ENCODE measurements at places on chromosomes 12 and 14.
A peak's percentile ranks its signal among the peaks of the same experiment; 100 is the strongest.

- no peak for DNase-seq
Measured at GRCh38 chr12:13194401-13195110, 2.0 kb upstream of the EMP1 start.

DNA sequence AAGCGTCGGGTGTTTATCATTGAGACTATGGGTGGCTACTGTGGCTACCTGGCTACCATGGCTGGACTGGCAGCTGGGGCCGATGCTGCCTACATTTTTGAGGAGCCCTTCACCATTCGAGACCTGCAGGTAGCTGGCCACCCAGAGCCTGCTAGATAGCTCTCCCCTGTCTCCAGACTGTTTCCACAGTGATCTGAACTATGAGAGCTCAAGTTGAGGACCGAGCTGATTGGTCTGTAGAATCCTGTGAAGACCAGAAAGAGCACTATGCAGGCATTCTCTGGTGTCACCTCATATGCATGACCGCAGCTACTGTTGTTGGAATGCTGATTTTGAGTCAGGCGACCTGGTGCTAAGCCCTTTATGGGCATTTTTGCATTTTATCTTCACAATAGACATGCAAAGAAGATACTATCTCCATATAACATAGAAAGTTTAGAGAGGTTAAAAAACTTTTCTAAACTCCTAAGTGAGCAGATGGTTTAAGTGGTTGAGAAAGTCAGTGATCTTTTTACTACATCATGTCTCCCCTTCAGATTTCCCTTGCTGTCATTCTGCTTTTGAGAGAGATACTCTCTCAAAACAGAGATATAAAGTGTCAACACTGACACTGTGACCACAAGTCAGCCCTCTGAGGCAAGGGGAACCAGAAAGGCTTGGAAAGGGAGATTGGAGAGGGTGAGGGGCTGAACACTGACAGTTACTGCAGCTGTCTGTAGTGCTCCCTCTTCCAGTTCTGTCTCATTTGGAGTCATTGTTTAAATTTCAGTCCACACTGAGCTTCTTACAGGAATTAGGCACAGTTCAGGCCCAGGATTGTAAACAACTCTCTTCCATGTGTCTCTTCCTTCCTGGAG lies 14.3 kb downstream of the ASB8 start:
- no peak for DNase-seq

GRCh38 chr14:67577181-67577808 lies 22.8 kb downstream of the PIGH start:
- DNase-seq: no peak

DNA sequence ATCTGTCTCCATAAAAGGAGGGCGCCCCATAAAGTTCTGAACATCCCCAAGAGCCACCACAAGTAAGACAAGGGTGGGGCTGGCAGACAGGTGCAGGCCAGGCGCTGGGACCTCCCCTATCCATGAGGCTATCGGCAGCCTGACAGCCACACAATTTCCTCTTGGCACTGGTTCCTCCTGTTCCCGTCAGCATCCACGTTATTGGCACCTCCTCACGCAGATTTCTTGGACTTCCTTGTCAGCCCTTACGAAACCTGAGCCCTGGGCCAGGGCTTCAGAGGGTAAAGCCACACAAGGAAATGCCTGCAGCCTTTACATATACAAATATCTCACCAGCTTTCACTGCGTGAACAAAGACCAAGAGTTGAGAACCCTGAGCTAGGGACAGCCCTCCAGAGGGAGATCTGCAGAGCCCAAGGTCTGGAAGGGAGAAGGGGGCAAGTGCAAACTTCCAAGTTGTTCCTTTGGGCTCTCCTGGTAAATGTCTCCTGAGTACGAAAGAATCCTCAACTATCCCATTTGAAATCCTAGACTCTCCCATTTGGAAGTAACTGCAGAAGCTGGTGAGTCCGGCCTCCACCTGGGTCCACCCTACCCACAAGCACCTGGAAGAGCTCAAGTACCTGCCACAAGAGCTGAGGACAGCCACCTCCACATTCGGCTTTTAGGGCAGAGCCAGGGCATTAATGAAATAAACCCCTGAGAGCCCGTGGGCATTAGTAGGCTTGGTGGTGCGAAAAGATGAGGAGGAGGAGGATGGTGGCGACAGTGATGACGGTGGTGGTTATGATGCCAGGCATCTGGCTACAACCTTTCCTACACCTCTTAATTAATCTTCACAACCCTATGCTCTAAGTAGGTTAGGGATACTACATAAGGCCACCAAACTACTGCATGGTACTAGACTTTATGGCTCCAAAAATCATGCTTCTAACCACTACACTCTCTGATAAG lies 5.5 kb upstream of the TC2N start:
- peak; percentile 89 for DNase-seq

DNA sequence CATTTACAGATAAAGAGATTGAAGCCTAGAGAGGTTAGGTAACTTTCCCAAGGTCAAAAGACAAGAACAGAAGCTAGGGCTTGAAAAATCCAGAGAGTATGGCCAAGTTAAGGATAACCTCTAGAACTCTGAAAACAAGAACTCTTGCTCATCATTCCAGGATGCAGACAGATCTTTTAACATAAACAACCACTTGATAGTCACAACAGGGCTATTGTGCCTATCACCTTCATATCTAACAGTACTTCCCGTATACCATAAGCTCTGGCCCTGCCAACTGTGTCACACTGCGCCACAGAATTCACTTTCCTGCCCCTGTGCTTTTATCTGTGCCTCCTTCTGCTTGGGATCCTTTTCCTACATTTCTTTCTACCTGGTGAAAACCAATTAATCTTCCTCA lies 18.2 kb downstream of the ERP29 start:
- no peak for DNase-seq

DNA sequence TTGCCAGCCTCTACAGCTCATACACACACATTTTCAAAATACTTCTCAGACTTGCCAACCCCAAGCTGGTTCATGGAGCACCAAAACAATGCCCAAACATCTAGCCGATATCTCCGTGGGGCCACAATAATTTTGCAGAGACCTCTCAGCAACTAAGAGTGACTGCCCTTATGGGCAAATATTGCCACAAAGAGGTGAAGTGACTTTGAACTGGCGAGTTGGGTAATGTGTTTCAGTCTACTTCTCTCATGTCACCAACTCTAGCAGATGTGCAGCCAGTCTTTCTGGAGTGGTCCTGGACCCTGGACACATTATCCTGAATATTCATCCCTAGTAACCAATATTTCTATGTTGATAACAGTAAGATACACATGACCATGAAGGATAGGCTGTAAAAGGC lies 290.3 kb downstream of the EMP1 start:
- no peak for DNase-seq

- no peak for DNase-seq
Measured at GRCh38 chr12:18135086-18135485, 45.1 kb upstream of the RERGL start.

DNA sequence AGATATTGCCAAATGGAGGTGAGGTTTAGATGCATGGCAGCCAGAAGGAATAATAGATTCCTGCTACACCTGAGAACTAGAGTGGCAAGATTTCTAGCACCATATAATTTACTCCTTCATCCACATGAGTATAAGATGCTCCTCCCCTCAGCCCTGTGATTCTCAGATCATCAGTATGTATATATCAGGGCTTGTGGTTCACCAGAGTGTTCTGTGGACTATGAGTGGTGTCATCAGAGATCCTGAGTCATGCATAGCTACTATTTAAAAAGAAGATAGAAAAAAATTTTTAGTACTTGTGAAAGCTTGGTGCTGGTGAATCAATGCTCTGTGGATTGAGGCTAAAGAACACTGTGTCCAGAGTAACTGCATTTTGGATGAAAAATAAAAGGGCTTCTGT lies 285.9 kb downstream of the BMP4 start:
- DNase-seq: no peak

DNA sequence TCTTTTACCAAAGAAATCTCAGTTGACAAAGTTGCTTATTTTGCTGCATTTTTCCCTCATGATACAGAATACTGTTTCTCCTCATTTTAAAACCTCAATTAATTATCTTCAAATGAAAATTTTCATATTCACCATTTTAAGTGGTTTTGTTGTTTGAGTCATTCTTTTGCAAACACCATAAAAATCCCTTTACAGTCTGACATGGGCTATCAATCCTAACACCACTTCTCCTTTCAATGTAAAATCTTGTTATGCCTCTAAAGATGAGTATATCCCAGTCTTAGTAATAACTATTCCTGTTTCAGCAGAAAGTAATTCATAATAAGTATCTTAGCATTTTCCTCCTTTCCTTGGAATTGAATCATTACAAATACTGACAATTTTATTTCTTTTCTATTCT lies 192.2 kb downstream of the SYT1 start:
- DNase-seq: no peak

- peak; percentile 45 for DNase-seq
Measured at GRCh38 chr14:63922696-63923421, 70.1 kb downstream of the SYNE2 start.

- no peak for DNase-seq
Measured at GRCh38 chr12:6052940-6053329, 71.5 kb downstream of the VWF start.
